Activated CD4-positive, alpha-beta T cell treated with anti-CD3 and anti-CD28 coated beads, Interleukin-2, amount 50 U/mL, for 48 hours (primary cell): ENCODE measurements at places on chromosomes 5 and 9.

- DNase-seq: no peak
Observed at GRCh38 chr5:135443161-135443960, 3.8 kb downstream of the DCANP1 start.

- no peak for DNase-seq
Observed at GRCh38 chr5:77102549-77102948, 15.5 kb upstream of the ZBED3 start.

GRCh38 chr5:172791286-172791685 lies 20.3 kb upstream of the DUSP1 start:
- DNase-seq: no peak

DNA sequence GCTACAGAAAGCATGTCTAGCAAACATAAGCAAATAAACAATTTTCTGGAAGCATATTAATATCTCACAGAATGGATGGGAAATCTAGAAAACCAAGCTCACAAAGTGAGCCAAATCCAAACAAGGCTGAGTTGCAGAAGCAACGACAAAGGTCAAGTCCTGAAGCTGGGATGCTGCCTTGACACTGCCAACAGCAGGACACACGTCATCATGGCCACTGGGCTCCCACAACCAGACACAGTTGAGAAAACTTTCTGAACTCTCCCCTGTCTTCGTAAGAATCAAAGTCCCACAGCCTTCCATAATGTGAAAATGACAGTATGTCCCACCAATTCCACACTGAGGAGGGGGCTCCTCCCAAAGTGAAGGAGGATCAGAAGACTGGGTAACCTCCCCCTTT lies 37.6 kb downstream of the EPB41L4A start:
- DNase-seq: no peak

DNA sequence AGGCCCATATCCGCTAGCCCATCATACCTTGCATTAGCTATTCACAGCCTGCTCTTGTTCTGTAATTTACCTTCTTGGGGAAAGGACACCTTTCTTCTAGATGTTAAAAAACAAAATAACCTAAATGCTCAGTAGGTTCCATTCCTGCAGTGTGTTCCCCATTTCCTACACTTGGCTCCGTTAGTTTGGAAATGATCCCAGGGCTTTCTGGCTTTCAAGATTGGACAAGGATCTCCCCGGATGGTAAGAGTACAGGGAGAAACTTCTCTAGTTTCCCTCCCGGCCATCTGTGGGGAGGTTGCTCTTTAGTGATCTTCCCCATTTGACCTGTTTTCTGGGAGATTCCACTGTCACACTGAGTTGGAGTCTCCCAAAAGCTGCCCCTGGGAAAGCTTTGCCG lies 27.3 kb upstream of the STC2 start:
- DNase-seq: no peak

- no peak for DNase-seq
Observed at GRCh38 chr9:38424918-38425317, 664 bp upstream of the IGFBPL1 start.

DNA sequence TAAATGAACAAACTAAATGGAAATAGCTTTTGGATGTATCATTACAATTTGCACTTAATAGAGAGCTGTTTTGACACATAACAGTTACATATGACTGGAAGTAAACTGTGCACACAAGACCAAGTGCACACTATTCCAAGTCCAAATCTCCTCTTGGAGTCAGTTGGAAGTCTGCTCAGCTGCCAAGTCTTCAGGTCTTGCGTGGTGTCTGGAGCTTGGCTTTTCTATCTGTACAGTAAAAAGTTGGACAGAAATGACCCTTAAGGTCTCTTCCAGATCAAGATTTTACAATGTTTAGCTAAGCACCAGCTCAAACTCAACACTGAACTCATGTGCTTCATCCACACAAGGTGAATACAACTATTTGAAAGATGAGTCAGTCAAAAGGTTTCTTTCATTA lies 456.9 kb downstream of the RASEF start:
- no peak for DNase-seq
